ENCODE measurements at places on chromosomes 11 and 22. TPM values are rescaled to one million over a fixed set of nuclear protein-coding genes. Genes with fewer than 3 reads are reported as not detected.

The APOBEC3B gene
- total RNA-seq = 7.8 TPM

The KRTAP5-10 gene
- 1.8 TPM for total RNA-seq

The MS4A7 gene
- total RNA-seq = 25.7 TPM

DNA sequence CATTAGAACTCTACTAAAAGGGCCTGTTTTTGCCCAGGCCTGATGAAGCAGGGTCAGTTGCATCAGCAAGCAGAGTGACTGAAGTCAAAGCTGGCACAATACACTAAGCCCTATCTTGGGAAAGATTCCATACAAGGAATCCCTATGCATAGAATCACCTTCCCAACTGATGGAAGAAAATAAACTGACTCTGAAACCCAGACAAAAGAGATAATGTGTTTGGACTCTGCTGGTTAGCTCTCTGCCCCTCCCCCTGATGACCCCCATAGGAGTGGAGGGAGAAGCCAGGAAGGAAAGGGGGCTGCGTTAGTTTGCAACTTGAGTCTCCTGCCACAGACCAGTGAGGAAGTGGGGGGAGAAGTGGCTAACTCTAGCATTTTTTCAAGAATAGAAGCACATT is 32.9 kb downstream of the GALNT18 start:
- no peak overlapping the region for H3K27ac ChIP-seq
- H3K4me1 ChIP-seq = no peaks in the 10 kb centered on the region
- no peaks in the 10 kb centered on the region for H3K27me3 ChIP-seq
- no peaks in the 10 kb centered on the region for H3K36me3 ChIP-seq
- no peak overlapping the region for H3K4me3 ChIP-seq

DNA sequence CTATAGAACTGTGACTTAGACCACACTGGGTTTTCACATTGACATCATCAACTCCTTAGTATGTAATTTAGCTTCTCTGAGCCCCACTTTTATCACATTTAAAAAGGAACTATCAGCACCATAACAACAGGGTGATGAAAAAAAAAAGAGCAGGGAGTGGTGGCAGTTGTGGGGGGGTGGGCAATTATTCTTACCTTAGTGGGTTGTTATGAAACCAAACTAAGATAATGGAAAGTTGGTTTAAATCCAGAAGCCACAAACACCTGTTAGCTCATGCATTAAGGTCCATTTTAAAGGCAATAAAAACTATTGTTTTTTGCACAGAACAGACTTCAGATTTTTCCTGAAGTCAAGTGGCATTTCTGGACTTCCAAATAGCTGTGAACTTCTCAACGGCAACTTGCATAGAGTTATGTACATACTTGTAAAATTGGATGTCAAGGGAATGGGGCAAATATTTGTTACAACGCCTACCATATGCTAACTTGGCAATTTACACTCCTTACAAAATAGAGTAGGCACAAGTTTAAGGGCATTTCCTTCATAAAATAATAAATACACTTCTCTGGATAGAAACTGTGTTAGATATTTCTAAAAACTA is 793.6 kb downstream of the DLG2 start:
- H3K27me3 ChIP-seq = no peaks in the 10 kb centered on the region
- DNase-seq = no peak
- H3K4me3 ChIP-seq = no peak overlapping the region
- H3K27ac ChIP-seq = no peak overlapping the region
- no peaks in the 10 kb centered on the region for H3K36me3 ChIP-seq

DNA sequence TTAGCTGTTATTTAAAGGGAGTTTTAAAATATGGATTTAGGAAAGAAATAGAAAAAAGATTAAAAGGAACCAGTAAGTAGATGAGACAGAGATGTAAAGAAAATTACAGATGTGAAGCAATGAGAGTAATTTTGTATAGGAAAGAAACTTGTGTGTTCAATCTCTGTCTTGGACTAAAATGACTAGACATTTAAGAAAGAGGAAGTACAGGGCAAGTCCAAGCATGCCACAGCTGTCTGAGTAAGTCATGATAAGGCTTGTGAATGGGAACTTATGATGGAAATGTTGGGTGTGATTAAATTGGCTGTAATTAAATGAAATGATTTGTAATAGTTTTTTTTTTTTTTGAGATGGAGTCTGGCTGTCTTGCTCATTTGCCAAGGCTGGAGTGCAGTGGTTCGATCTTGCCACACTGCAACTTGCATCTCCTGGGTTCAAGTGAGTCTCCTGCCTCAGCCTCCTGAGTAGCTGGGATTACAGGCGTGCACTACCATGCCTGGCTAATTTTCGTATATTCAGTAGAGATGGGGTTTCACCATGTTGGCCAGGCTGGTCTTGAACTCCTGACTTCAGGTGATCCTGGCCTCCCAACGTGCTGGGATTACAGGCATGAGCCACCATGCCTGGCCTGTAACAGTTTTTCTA is 5.9 kb upstream of the ACY3 start:
- H3K36me3 ChIP-seq = no peaks in the 10 kb centered on the region
- H3K4me3 ChIP-seq = no peak overlapping the region
- no peaks in the 10 kb centered on the region for H3K4me1 ChIP-seq
- H3K27ac ChIP-seq = no peak overlapping the region

DNA sequence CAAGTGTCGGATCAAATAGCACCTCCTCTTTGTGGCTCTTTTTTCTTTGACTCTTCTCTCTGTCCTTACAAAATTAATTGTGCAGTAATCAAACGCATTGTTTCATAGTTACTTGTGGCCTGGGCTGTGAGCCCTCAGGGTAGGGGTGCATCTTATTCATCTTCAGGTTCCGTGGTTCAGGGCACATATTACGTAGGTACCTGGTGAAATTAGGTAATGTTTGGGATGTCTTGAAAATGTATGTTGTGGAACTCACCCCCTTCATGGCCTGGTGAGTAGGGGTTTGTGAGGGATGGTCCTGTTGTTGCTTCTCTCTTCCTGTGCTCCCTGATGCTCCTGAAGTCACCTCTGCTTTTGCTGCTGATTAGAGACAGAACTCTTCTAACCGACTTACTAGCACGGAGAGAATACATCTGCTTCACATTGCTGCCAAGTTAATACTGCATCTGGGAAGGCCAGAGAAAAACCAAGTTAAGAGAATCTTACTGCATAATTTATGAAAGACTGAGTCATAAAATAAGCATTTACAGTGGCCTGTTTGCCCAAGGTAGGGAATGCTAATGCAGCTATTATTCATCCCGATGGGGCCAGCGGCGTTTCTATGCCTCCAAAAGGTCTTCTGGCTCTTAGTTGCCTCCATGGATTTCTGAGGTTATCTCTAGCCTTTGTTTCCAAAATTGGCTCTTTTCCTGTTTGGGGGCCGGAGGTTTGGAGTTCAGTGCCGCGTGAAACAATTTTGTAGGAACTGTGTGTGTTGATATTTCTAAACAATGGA is 66.9 kb downstream of the TBC1D22A start:
- peaks cover 30% of the 10 kb centered on the region for H3K4me1 ChIP-seq
- no peaks in the 10 kb centered on the region for H3K27me3 ChIP-seq
- no peak for DNase-seq
- peak overlapping the region; percentile 67 for H3K27ac ChIP-seq
- no peak overlapping the region for H3K4me3 ChIP-seq

GRCh38 chr11:2256293-2256913 is 14.0 kb downstream of the ASCL2 start:
- H3K4me1 ChIP-seq = no peaks in the 10 kb centered on the region
- H3K36me3 ChIP-seq = no peaks in the 10 kb centered on the region
- no peak overlapping the region for H3K4me3 ChIP-seq
- H3K27ac ChIP-seq = no peak overlapping the region
- no peak for DNase-seq

- no peaks in the 10 kb centered on the region for H3K36me3 ChIP-seq
- H3K27ac ChIP-seq = no peak overlapping the region
- H3K4me3 ChIP-seq = no peak overlapping the region
- no peaks in the 10 kb centered on the region for H3K27me3 ChIP-seq
- no peaks in the 10 kb centered on the region for H3K4me1 ChIP-seq
- DNase-seq = no peak
Measured at GRCh38 chr11:102389253-102389652, 42.2 kb downstream of the BIRC2 start.

GRCh38 chr22:19769393-19769715 is 8.8 kb downstream of the TBX1 start:
- H3K4me1 ChIP-seq = peaks cover 20% of the 10 kb centered on the region
- no peaks in the 10 kb centered on the region for H3K36me3 ChIP-seq
- no peak overlapping the region for H3K4me3 ChIP-seq
- H3K27me3 ChIP-seq = peaks cover 99% of the 10 kb centered on the region

GRCh38 chr11:48031602-48032001 is 51.2 kb downstream of the PTPRJ start:
- H3K27me3 ChIP-seq = no peaks in the 10 kb centered on the region
- no peaks in the 10 kb centered on the region for H3K4me1 ChIP-seq
- H3K36me3 ChIP-seq = no peaks in the 10 kb centered on the region
- no peak overlapping the region for H3K27ac ChIP-seq

DNA sequence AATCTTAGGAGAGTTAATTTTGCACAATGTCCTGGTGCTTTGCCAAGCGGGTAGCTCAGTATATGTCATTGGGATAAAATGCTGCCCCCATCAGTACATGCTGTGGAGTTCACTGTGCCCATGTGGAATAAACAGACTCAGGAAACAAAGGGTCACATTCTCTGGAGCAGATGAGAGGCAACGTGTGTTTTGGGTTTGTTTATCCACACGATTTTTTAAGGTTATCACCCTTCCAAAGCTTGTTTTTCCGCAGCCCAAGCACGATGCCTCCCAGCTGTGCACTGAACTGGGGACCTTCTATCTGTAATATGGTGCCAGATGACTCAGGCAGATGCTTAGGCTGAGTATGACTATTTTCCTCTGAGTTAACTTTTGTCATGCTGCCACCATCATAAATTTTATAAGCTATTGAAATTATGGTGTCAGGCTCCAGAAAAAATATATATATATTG is 6.5 kb downstream of the OR4D6 start:
- H3K27ac ChIP-seq = no peak overlapping the region
- H3K4me3 ChIP-seq = no peak overlapping the region
- no peaks in the 10 kb centered on the region for H3K27me3 ChIP-seq
- no peaks in the 10 kb centered on the region for H3K36me3 ChIP-seq
- DNase-seq = no peak
- H3K4me1 ChIP-seq = no peaks in the 10 kb centered on the region

DNA sequence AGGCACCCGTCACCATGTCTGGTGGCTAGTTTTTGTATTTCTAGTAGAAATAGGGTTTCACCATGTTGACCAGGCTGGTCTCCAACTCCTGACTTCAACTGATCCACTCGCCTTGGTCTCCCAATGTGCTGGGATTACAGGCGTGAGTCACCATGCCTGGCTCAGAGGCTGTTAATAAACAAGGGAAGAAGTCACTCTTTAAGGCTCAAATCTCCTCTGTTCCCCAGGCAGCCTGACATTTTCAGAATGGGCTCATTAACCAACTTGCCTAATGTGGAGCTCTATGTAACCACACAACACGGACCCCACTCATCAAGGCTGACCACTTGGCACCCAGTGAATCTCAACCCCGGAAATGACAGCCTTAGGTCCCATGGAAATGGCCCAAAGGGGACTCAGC is 24.1 kb downstream of the APOL3 start:
- no peak for DNase-seq
- H3K4me3 ChIP-seq = no peak overlapping the region
- H3K27ac ChIP-seq = peak overlapping the region; percentile 42
- no peaks in the 10 kb centered on the region for H3K27me3 ChIP-seq

GRCh38 chr11:119065369-119065768 is 2.2 kb upstream of the VPS11 start:
- no peaks in the 10 kb centered on the region for H3K36me3 ChIP-seq
- H3K27me3 ChIP-seq = no peaks in the 10 kb centered on the region
- no peak overlapping the region for H3K4me3 ChIP-seq
- peaks cover 14% of the 10 kb centered on the region for H3K4me1 ChIP-seq
- H3K27ac ChIP-seq = no peak overlapping the region

GRCh38 chr11:69402251-69402887 is 79.1 kb upstream of the LINC01488 start:
- H3K36me3 ChIP-seq = no peaks in the 10 kb centered on the region
- H3K27me3 ChIP-seq = no peaks in the 10 kb centered on the region
- H3K27ac ChIP-seq = no peak overlapping the region
- DNase-seq = no peak
- no peaks in the 10 kb centered on the region for H3K4me1 ChIP-seq

DNA sequence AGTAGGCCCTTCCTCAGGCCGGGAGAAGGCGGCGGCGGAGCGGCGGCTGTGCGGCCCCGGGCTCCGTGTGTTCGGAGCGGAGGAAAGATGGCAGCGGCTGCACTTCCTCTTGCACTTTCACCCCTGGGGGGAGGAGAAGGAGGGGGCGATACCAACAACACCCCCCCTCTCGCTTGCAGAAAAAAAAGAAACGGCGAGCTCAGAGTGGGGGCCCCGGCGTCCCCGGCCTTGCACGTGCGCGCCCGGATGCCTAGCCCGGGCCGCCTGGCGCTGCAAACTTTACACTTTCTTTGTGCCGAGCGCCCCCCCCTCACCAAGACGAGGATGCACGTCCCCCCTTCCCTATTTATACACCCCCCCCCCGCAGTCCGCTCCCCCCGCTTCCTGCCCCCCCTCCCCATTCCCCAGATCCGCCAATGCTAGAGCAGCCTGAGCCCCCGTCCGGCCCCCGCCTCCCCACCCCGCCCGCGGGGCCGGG is at the start of gene PATZ1:
Gene PATZ1 (minus strand): TSS at position 92 of the 478 bp plus-strand sequence. CDS start 744 bp downstream, outside the sequence.
- H3K4me1 ChIP-seq = peaks cover 27% of the 10 kb centered on the region
- peak; percentile 78 for DNase-seq
- H3K27ac ChIP-seq = peak within 1 kb of the TSS; percentile 92
- peak within 1 kb of the TSS; percentile 91 for H3K4me3 ChIP-seq

DNA sequence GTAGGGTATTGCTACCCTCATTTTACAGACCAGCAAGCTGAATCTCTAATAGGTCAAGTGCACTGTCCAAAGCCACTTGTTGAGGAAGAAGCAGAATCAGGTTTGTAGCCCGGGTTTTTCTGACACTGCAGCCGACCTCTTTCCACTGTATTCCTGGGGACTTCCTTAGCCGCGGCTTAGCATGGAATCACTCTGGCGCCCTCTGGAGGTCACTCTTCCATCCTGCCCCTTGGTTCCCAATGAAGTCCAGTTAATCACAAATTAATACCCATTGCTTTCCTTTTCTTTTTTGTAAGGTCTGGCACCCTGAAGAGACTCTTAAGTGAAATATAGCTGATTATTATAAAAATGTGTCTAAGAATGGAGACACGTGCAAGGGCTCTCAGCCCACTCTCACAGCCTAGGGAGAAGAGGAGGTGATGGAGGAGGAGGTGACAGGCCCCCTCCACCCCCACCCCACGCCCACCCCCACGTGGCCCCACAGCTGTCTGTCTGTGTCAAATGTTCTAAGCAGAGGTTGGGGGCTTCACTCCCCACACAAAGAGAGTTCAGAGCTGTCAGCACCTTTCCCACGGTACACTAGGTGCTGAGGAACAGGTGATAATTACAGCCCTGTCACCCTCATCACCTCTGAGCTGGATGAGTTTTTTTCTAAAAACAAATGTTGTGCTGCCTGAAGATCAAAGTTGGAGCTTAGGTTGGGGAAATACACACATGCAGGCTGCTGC is 57.7 kb upstream of the DRD2 start:
- no peaks in the 10 kb centered on the region for H3K36me3 ChIP-seq
- H3K4me1 ChIP-seq = no peaks in the 10 kb centered on the region
- H3K4me3 ChIP-seq = no peak overlapping the region
- H3K27ac ChIP-seq = no peak overlapping the region
- H3K27me3 ChIP-seq = no peaks in the 10 kb centered on the region
- DNase-seq = peak; percentile 77

GRCh38 chr22:45344334-45344733 is 34.6 kb downstream of the FAM118A start:
- no peak for DNase-seq
- H3K27me3 ChIP-seq = no peaks in the 10 kb centered on the region
- peaks cover 26% of the 10 kb centered on the region for H3K36me3 ChIP-seq
- no peaks in the 10 kb centered on the region for H3K4me1 ChIP-seq

- peaks cover 3% of the 10 kb centered on the region for H3K27me3 ChIP-seq
- H3K36me3 ChIP-seq = no peaks in the 10 kb centered on the region
- H3K4me1 ChIP-seq = peaks cover 3% of the 10 kb centered on the region
- peak; percentile 73 for DNase-seq
- H3K4me3 ChIP-seq = peak overlapping the region; percentile 2
- peak overlapping the region; percentile 71 for H3K27ac ChIP-seq
Measured at GRCh38 chr11:65927904-65928397, 8.7 kb downstream of the DRAP1 start.
